Activated T-cell treated with anti-CD3 and anti-CD28 coated beads, Interleukin-2, amount 50 U/mL, for 48 hours (primary cell): ENCODE measurements at places on chromosomes 1 and 21.

- DNase-seq = no peak
Measured at GRCh38 chr1:103265551-103265950, 157.2 kb upstream of the COL11A1 start.

DNA sequence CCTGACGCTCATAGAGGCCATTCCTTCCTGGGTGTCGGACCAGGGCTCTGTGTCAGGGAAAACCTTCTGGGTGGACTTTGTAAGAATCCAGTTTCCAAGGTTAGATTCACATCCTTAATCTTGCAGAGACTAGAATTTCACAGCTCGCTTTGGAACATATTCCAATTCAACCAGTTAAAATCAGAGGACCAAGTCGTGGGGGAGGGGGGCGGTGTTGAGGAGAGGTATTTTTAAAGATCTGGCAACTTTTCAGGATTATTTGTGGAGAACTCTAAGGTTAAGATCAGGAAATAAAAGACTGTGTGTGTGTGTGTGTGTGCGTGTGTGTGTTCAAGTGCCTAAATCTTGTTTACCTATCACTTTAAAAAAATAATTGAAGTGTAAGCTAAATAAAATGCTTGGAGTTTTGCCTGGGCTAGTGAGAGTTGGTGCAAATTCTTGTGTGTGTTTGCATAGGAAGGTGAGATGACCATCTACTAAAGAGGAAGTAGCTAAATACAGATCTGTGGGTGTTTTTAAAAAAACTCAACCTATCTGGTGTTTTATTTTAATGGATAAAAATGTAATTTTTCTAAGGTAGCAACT is 21.8 kb downstream of the TENT5C start:
- DNase-seq = no peak

GRCh38 chr1:1403653-1404052 is 3.4 kb downstream of the MRPL20 start:
- DNase-seq = no peak

- peak; percentile 72 for DNase-seq
Measured at GRCh38 chr1:153805042-153805745, 30.0 kb downstream of the SLC27A3 start.

DNA sequence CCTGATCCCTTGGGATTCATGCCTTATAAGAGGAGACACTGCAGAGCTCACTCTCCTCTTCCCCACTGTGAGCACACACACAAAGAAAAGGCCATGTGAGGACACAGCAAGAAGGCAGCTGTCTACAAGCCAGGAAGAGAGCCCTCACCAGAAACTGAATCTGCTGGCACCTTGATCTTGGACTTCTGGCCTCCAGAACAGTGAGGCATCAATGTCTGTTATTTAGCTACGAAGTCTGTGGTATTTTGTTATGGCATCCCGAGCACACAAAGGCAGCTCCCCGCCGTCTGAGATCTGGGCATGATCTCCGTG is 47.1 kb upstream of the RPL11 start:
- DNase-seq = no peak

GRCh38 chr21:35627462-35627861 is 432.9 kb downstream of the SETD4 start:
- no peak for DNase-seq

- no peak for DNase-seq
Measured at GRCh38 chr1:95003433-95003738, 69.4 kb downstream of the ALG14 start.
